ENCODE measurements at places on chromosomes 11 and 22. TPM values are rescaled to one million over a fixed set of nuclear protein-coding genes. Genes with fewer than 3 reads are reported as not detected.

Gene SCN4B
- total RNA-seq = 8.4 TPM

Gene CBL
- 27.7 TPM for total RNA-seq

Gene CCDC89
- total RNA-seq = 0.83 TPM

Gene MMP8
- 0.23 TPM for total RNA-seq

Gene TMPRSS4
- 0.33 TPM for total RNA-seq

Gene SCGB2A2
- not detected for total RNA-seq

Gene MRGPRX4
- total RNA-seq = not detected

DNA sequence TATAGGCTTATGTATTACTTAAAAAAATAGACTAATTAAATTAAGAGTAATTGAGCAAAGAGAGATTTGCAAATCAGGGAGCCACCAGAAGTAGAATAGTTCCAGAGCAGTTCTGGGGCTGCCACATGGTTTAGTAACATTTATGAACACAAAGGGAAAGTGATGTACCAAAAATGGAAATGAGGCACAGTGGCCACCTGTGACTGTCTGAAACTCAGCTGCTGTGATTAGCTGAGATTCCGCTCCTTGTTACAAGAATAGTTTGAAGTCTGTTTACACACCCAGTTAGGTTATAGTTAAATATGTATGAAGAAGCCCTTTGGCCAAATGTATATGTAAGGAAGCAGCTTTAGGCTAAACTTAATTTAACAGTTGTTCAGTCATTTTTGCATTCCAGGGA, 901.5 kb upstream of the CHORDC1 start:
- no peaks in the 10 kb centered on the region for H3K36me3 ChIP-seq
- no peak overlapping the region for H3K4me3 ChIP-seq
- no peaks in the 10 kb centered on the region for H3K4me1 ChIP-seq
- H3K27ac ChIP-seq = no peak overlapping the region

- H3K27ac ChIP-seq = peak overlapping the region; percentile 90
- H3K27me3 ChIP-seq = no peaks in the 10 kb centered on the region
- peaks cover 51% of the 10 kb centered on the region for H3K4me1 ChIP-seq
- no peak overlapping the region for H3K4me3 ChIP-seq
- H3K36me3 ChIP-seq = no peaks in the 10 kb centered on the region
Observed at GRCh38 chr11:9760193-9760575, 96.3 kb downstream of the SWAP70 start.

- no peaks in the 10 kb centered on the region for H3K36me3 ChIP-seq
- H3K27ac ChIP-seq = no peak overlapping the region
- no peak overlapping the region for H3K4me3 ChIP-seq
Observed at GRCh38 chr11:130272336-130272735, 42.4 kb downstream of the ZBTB44 start.

- H3K27me3 ChIP-seq = no peaks in the 10 kb centered on the region
- H3K36me3 ChIP-seq = peaks cover 98% of the 10 kb centered on the region
- no peak overlapping the region for H3K27ac ChIP-seq
Observed at GRCh38 chr11:68774194-68774585, 22.9 kb upstream of the TESMIN start.

GRCh38 chr11:111365722-111366559, 13.1 kb downstream of the POU2AF1 start:
- no peak overlapping the region for H3K27ac ChIP-seq
- peaks cover 10% of the 10 kb centered on the region for H3K4me1 ChIP-seq
- DNase-seq = peak; percentile 78
- H3K4me3 ChIP-seq = no peak overlapping the region
- H3K27me3 ChIP-seq = no peaks in the 10 kb centered on the region
- no peaks in the 10 kb centered on the region for H3K36me3 ChIP-seq

GRCh38 chr11:60498853-60499252, 6.3 kb downstream of the MS4A12 start:
- no peak for DNase-seq
- no peak overlapping the region for H3K27ac ChIP-seq
- H3K36me3 ChIP-seq = no peaks in the 10 kb centered on the region
- H3K4me3 ChIP-seq = no peak overlapping the region
- no peaks in the 10 kb centered on the region for H3K4me1 ChIP-seq

- no peak overlapping the region for H3K4me3 ChIP-seq
- H3K4me1 ChIP-seq = peaks cover 65% of the 10 kb centered on the region
- H3K36me3 ChIP-seq = no peaks in the 10 kb centered on the region
- H3K27me3 ChIP-seq = no peaks in the 10 kb centered on the region
- no peak for DNase-seq
- peak overlapping the region; percentile 88 for H3K27ac ChIP-seq
Observed at GRCh38 chr22:17831501-17832251, 57.4 kb upstream of the BID start.

- H3K4me1 ChIP-seq = peaks cover 27% of the 10 kb centered on the region
- H3K27me3 ChIP-seq = peaks cover 85% of the 10 kb centered on the region
- no peak overlapping the region for H3K27ac ChIP-seq
Observed at GRCh38 chr11:31825838-31826484, 14.8 kb upstream of the PAX6 start.

GRCh38 chr11:125247431-125247830, 82.9 kb downstream of the PKNOX2 start:
- H3K27ac ChIP-seq = no peak overlapping the region
- no peak for DNase-seq
- H3K4me1 ChIP-seq = no peaks in the 10 kb centered on the region
- H3K27me3 ChIP-seq = no peaks in the 10 kb centered on the region
